ENCODE measurements at places on chromosomes 13 and 19.

DNA sequence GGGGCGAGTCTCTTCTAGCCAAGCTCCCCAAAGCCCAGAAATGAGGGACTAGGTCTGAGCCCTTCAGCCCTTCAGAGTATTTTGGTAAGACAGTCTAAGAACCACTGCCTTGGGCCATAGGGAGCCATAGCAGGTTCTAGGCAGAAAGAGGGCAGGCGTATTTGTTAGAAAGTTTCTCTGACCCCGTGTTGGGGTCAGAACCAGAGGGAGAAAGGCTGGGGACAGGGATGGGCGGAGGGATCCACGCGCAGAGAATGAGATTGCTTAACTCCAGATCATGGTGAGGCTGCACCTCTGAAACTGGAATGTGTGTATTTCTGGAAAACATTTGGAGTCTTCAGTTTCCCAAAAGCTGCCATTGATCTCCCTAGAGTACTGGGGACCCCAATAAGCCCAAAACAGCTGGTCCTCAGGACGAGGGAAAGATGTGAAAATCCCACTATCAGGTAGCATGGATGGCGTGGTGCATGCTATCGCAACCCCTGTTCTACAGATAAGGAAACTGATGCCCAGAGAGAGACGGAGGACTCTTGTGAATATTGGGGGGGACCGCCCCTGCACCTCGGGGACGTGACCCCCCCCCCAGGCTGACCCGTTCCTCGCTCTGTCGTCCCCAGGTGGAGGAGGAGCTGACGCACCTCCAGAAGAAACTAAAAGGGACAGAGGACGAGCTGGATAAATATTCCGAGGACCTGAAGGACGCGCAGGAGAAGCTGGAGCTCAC, 703 bp upstream of the TPM4 start:
- no peak for DNase-seq

DNA sequence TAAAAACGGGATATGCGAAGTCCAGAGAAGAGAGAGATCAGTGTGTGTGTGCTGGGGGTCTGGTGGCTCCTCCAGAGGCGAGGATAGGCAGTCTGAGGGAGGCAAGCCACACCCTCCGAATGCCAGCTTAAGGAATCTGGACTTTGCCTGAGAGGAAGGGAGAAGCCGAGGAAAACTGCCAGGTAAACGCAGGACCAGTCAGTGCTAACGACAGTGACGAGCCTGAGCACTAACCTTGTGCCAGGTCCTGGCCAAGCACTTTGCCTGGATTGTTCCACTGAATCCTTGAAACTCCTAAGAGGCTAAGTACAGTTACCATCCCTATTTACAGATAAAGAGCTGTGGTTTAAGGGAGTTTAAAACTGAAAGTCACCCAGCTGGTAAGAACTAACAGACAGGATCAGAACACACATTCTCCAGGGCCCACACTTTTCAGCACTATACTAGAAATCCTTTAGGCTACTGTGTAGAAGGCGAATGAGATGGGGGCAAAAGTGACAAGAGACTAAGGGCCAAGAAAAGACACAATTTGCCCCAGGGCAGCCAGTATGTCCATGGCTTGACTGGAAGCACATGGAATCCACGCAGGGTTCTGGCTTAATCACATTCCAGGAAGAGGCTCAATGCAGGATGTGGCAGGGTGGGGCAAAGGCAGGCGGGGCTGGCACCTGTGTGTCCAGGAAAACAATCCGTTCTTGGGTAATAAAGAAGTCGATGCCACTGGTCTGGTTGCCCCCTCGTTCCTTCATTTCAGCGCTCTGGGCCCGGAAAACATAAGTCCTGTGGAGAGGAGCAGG, 15.1 kb downstream of the SMG9 start:
- DNase-seq, result no peak

DNA sequence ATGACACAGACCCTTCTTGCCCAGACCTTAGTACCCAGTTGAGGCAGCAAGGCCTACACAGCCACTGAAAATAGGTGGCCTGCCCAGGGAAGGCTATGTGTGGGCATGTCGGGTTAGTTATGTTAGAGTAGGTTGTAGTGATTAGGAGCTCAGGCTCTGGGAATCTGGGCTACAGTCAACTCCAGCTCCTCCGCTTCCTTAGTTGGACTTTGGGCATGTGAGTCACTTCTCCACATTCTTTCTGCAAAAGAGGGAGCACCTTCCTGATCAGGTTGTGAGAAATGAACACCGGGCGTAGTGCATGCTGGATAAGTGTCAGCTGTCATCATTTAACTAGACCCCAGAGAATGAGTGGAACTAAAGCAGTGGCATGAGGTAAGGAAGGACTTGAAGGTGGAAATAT, 64.8 kb downstream of the ARHGAP35 start:
- DNase-seq, result no peak

DNA sequence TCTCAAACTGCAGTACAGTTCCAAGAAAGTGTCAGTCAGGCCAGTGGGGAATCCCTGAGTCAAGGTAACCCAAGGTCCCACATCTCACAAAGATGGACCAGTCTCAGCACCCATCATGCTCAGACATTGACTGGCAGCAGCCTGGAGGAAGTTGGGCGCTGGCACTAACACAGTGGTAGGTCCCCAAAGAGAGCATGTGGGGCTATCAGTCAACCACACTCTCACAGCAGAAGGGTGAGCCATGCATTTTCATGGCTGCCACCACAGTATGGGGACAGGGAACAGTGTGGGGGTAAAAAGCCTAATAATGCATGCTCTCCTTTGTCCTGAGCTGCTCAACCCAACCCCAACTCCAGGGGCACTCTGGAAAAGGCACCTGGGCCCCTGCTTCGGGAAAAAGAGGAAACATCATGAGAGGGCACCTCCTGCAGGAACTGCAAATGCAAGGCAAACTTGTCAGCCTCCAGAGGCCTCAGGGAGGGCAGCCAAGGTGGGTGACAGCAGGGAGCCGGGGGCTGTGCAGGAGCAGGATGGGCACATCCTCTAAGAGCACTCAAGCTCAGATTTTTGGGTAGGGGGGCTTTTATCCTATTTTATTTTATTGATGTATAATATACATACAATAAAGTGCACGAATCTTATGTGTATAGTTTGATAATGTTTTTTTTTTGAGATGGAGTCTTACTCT, 9.5 kb upstream of the PLEKHF1 start:
- DNase-seq, result no peak

- DNase-seq, result no peak
Observed at GRCh38 chr19:35704218-35704617, at the start of gene ZBTB32. TSS of gene ZBTB32 (plus strand) at chr19:35704558. CDS start at chr19:35714627, 10,069 bp downstream.

GRCh38 chr13:66780814-66781213, 449.3 kb downstream of the PCDH9 start:
- DNase-seq, result no peak

Measured in stimulated activated CD4-positive, alpha-beta T cell treated with anti-CD3 and anti-CD28 coated beads, Interleukin-12 subunit alpha, Interleukin-12 subunit beta, amount 100 ng/mL, for 4 hours (primary cell).